Activated naive CD4-positive, alpha-beta T cell treated with anti-CD3 and anti-CD28 coated beads for 36 hours (primary cell): ENCODE measurements at places on chromosomes 3 and 15. TPM values are rescaled to one million over a fixed set of nuclear protein-coding genes. Genes with fewer than 3 reads are reported as not detected.
A peak's percentile ranks its signal among the peaks of the same experiment; 100 is the strongest.

GRCh38 chr3:29693863-29694262 lies 413.0 kb downstream of the RBMS3 start:
- DNase-seq, result no peak

TM6SF1 gene
- total RNA-seq, result 1.7 TPM

DNA sequence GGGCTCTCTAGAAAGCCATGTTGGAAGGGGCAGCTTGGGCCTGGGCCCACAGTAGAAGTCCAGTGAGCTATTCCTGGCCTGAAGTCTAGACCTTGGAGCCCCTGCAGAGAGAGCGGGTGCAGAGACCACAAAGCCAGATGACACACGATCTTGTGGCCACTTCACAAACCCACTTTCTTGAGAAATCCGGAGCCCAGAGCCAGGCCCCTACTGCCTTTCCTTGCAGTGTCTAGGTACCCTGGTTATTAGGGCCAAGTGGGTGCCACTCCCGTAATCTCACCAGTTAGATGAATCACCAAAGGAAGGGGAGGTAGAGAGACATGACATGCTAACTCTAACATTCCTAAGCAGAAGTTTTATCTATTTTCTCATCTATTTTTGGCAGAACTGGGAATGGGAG lies 72.5 kb upstream of the ADAMTSL3 start:
- DNase-seq, result no peak

DNA sequence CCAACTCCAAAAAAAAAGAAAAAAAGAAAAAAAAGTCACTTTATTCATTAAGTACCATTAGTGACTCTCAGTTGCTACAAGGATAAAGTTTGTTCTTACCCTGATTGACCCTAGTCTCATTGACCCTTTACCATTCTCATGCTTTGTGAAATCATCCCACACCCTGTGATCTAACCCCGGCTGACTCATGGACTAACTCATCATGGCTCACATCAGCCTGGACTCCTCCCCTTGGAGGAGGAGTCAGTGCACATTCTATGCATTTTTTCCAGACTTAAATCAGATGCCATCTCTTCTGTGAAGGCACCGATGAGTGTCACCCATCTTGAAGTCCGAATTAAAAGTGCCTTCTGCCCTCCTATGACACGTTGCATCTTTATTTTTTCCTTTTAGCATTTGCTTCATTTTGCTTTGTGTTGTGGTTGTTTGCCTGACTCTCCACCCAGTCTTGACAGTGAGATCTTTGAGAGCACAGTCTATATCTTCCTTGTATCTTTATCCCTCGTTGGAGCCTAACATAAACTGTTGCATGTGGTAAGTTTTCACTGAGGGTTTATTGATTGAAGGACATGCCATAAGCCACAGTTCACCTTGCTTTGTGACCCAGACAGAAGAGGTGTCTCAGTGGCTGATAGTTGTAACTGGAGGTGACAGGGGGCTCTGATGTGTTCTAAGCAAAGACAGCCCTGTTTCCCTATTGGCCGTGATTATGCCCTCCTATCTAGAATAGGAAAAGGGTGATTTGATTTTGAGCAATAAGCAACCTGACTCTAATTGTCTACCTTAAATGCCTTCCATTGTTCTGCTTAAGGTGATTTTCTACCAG lies 72.1 kb downstream of the IL1RAP start:
- peak; percentile 78 for DNase-seq

DNA sequence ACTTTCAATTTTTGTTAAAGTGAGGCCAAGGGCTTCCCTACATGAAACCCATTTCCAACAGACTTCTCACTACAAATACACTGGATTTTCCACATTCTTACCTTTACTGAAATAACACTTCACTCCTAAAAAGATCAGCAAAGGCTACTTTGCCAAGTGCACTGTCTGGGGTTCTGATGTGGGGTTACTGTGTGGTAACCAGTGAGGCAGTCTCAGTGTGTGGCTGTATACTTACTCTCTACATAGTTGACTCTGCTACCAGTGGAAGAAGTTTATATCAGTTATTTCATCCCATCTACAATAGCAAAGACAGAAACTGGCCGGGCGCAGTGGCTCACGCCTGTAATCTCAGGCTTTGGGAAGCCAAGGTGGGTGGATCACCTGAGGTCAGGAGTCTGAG lies 5.6 kb downstream of the WDR82 start:
- DNase-seq, result no peak

- no peak for DNase-seq
Observed at GRCh38 chr15:88004399-88004798, 252.1 kb downstream of the NTRK3 start.

ITIH1 gene
- not detected for total RNA-seq

ABI3BP gene
- not detected for total RNA-seq
